ENCODE measurements at places on chromosomes 6 and 20. TPM values are rescaled to one million over a fixed set of nuclear protein-coding genes. Genes with fewer than 3 reads are reported as not detected.

GRCh38 chr6:42403831-42404230 is 47.9 kb downstream of the TRERF1 start:
- DNase-seq, result no peak

OPN5 gene
- not detected for total RNA-seq

DNA sequence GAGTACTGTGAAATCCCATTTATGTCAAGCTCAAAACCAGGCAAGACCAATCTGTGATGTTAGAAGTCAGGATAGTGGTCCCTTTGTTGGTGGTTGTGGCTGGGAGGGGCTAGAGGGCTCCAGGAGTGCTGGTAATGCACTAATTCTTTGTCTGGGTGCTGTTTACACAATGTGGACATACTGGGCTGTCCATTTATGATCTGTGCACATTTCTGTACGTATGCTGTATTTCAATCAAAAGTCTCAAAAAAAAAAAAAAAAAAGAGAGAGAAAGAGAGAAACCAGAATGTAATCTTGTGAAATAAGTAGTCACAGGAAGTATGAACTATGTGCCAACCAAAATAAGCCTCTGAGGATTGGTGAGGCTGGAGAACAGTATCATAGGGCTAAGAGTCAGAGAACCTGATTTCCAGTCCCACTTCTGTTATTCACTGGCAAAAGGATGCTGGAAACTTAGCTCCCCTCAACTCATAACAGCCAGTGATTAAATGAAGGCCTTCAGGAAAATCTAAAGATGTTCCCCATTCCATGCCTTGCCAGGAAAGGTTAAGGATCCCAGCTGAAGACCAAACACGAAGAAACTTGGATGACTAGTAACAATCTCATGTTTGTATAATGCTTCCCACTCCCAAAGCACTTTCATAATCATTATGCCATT is 19.6 kb upstream of the TRAM2 start:
- no peak for DNase-seq

DNA sequence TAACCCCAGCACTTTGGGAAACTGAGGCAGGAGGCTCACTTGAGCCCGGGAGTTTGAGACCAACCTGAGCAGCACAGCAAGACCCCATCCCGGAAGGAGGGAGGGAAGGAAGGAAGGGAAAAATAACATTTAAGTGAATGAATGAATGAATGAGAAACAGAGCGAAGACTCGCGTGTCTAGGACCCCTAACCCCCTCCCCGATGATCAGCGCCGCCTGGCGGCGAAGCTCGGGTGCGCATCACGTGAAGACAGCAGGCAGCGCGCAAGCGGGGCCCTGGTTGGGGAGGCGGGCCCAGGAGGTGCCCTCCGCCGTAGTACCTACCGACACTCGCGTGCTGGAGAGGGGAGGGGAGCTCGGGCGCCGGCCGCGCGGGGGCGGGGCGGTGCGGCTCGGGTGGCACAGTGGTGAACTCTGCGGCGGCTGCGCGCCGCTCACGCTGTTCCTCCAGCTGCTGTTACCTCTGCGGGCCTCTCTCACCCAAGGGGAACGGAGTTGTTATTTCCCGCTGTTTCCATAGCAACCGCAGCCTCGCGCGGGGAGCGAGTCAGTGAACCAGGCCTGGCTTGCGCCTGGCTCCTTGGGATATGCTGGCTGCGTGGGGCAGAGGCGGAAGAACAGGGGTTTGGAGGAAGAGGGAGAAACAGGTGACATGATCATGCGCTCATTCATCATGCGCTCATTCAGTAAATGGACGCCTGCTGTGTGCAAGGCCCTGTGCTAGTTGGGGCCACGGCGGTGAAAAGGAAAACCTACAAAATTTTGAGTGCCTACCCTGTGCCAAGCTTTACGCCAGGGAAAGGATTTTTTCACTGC is 2.0 kb upstream of the DCDC2 start:
- peak; percentile 56 for DNase-seq

CD109 gene
- 19.0 TPM for total RNA-seq

All from HT1080 (cell line).